ENCODE measurements at places on chromosomes 4 and X.

- no peak for DNase-seq
These were observed 47.6 kb downstream of the ANOS1 start for GRCh38 chrX:8684201-8684965.

- DNase-seq, result no peak
These were observed 169.0 kb upstream of the BCOR start for GRCh38 chrX:40266490-40267333.

DNA sequence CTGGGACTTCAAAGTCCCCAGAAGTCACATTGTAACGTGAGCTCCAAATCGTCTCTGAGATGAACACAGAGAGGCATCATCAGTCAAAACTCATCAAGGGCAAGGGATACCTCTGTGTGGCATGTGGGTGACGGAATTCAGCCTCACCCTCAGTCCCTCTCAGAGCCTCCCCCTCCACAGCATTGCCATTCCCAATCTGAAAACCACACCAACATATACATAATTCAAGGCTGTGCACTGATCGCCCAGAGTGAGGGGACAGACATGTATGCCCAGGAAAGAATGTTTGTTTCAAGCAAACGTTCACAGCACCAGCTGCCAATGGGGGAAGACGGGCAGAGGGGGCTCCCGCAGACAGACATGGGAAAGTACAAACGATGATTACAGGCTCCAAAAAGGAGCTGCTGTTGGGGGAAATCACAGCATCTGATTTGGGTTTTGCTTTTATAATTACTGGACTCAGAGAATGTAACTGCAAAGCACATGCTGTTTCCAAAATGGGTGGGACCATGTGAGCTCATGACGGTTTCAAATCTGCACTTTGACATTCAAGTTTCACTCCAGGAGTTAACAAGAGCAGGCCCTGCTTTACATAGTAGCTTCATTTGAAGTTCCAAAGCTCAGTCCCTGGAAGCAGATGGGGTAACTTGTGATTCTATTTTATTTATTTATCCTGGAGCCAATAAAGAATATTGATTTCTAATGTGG, 88.3 kb downstream of the CLCN4 start:
- no peak for DNase-seq

DNA sequence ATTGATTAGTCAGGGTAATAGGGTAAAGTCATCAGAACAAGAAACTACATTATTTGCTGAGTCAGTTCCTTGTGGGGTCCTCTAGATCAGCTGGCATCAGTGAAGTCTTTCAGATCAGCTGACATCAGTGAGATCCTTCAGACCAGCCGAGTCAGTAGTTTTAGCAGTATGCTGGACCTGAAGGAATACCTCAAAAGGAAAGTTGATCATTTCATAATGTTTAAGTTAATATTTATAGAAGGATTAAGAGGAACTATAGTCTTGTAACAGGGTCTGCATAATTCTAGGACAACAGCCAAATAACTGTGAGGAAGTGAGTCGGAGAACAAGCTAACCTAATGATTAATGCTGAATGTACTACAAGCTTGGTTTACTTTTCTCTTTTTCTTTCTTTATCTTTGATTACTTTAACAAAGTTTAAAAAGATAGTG, 958 bp upstream of the UGT2B7 start:
- DNase-seq, result no peak

DNA sequence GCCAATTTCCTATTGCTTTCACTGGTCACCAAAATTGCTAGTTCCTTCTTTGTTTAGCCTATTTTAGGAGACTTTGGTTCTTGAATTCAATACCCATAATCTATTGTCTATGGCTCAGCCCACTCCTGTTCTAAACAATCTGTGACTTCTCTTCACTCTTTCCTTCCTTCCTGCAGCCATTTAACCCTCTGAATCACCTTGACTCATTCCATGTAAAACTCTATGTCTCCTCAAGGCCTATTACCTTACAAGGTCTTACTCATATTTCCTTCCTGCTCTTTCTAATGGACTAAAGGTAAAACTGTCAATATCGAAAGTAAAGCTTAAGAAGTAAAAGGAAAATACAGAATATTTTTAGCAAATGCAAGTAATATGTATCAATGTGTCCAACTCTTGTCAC, 301.6 kb downstream of the ARHGAP24 start:
- no peak for DNase-seq

DNA sequence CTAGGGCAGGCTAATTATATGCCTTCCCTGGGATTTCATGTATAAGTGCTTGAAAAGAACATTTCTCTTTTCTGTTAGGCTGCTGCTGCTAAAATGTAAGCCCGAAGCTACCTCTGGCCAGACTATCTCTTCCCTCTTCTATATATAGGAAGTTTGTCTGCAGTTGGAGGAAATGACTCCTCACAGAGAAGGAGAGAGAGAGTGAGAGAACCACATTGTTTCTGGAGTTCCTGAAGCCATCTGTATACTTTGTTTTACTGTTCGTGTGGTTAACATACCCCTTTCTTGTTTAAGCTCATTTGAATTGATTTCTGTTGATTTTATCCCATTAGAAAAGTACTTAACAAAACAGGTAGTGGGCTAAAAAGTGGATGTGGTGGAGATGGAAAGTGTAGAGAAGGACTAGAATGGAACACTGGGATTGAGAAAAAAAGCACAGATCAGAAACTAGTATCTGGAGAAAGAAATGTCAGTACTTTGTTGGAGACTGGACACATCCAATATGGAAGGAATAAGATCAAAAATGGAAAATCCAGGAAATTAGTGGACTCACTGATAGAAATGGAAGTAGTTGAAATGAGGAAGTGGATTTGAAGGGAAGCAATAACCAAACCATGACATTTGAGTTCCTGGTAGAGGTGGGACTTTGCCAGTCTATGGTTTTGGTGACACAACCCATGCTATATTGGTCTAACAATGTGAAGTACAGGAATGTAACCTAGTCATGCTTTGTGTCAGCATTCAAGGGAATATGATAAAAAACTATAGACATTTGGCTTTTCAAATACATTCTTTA, 112.6 kb downstream of the TMA16 start:
- peak; percentile 19 for DNase-seq

GRCh38 chr4:8133897-8134563, 24.6 kb downstream of the ABLIM2 start:
- no peak for DNase-seq

- no peak for DNase-seq
These were observed 80.9 kb upstream of the PLAC1 start for GRCh38 chrX:134738986-134739740.

GRCh38 chrX:11579636-11580600, 85.8 kb downstream of the ARHGAP6 start:
- peak; percentile 2 for DNase-seq

- no peak for DNase-seq
These were observed 131.7 kb upstream of the PCDH18 start for GRCh38 chr4:137664046-137664387.

- no peak for DNase-seq
These were observed 222.2 kb upstream of the DKK2 start for GRCh38 chr4:107258359-107258758.

DNA sequence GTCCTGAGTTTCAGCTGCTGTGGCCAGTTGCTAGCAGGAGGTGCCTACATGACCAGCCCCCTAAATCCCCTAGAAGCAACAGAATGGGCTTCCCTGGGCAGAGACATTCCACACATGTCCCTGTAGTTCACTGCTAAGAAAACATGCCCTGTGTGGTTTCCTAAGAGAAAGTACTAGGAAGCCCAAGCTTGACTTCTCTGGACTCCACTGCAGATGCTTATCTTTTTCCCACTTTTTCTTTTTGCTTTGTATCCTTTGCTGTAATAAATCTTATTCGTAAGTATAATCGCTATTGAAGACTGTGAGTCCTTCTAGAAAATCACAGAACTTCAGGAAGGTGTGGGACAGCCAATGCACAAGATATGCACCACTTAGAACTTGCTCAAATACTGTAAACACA, 15.6 kb downstream of the RPGR start:
- no peak for DNase-seq

DNA sequence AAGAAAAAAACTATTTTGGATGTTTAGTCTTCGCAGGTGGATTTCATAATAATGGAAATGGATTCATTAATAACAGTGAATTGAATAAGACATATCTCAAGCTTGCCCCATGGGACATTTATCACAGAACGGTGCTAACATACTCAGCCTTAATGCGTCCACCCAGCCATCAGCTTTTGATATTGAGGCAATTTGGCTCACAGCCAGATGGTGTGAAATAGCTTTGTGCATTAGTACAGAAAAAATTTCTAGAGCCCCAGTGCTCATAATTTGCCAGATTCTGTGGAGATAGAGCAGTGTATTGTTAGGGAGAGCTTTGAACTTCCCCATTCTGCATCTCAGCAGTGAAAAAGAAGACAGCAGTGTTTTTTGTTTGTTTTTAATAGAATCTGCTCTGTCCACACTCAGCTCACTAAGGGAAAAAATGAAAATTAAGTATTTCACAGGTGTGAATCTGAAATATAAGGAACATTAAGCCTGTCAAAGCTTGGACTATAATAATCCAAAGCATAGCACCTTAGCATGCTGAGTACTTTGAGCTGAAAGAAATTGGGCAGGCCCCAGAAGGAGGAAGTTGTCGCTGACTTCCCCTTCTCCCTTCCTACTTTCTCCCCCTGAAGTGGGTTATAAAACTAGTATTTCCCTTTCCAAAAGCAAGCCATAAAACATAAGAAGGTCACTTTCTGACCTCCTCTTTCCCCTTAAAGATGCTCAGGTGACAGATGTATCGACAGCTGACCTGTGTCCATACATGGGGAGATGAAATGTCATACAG, 295.8 kb downstream of the MAGEB5 start:
- no peak for DNase-seq

- no peak for DNase-seq
These were observed 41.5 kb downstream of the ENOX2 start for GRCh38 chrX:130861462-130861861.

DNA sequence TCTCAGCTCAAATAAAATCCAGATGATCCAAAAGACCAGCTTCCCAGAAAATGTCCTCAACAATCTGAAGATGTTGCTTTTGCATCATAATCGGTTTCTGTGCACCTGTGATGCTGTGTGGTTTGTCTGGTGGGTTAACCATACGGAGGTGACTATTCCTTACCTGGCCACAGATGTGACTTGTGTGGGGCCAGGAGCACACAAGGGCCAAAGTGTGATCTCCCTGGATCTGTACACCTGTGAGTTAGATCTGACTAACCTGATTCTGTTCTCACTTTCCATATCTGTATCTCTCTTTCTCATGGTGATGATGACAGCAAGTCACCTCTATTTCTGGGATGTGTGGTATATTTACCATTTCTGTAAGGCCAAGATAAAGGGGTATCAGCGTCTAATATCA, 18.7 kb upstream of the TLR8 start:
- no peak for DNase-seq

DNA sequence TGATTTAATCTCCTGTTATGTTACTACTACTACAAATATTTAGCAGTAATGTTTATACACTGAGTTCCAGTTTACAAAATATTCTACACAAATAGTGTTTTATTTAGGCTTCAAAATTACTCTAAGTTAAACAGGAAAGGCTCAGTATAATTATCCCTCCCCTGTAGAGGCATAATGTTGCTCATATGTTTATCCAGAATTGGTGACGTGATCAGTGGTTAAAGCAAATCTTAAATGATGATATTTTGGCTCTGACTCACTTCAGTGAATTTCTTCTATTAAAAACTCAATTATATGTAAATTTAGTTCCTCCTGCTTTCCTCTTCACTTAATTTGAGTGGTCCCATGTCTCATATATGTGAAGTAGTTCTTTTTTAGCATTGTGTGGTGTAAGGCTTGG, 438.5 kb downstream of the ADGRL3 start:
- DNase-seq, result no peak

- peak; percentile 48 for DNase-seq
These were observed 9.4 kb downstream of the MGST2 start for GRCh38 chr4:139674875-139675550.

DNA sequence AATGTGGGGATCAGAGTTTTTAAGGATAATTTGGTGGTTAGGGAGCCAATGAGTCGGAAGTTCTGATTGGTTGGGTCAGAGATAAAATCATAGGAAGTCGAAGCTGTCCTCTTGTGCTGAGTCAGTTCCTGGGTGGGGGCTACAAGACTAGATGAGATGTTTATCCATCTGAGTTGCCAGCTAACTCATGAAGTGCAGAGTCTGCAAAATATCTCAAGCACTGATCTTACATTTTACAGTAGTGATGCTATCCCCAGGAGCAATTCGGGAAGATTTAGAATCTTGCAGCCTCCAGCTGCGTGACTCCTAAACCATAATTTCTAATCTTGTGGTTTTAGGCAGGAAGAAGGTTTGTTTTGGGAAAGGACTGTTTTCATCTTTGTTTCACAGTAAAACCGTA, 565.8 kb upstream of the SPANXN1 start:
- DNase-seq, result no peak

- no peak for DNase-seq
These were observed 22.9 kb upstream of the ALB start for GRCh38 chr4:73381214-73381613.

GRCh38 chr4:182937268-182938204, 20.4 kb upstream of the DCTD start:
- peak; percentile 14 for DNase-seq

DNA sequence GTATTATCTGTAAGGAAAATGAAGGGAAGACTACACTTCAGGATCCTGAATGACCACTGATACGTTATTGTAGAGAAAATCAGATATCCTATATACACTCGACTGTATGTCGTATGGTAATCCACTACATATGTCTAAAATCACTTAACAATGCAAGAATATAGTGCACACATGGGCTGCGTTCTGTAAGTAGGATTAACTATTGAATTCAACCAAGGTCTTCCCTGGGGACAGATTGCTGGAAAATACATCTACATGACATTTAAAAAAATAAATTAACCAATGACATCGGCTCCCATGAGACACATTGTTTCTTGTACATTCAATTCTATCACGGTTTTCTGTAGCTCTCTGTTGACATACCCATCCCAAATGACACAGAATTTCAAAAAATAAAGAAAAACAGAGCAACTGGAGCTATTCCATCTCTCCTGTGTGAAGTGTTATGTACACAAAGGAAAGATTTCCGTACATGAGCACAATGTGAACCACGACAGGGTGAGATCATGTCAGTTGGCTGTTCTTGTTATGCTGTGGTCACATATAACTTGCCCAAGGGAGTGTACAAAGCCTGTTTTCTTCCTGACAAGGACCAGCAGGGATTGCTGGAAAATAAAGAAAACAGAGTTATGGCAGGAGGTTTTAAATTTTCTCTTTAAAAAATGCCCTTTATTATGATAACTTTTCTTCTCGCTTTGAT, 6.1 kb downstream of the ENOX2 start:
- DNase-seq, result no peak

DNA sequence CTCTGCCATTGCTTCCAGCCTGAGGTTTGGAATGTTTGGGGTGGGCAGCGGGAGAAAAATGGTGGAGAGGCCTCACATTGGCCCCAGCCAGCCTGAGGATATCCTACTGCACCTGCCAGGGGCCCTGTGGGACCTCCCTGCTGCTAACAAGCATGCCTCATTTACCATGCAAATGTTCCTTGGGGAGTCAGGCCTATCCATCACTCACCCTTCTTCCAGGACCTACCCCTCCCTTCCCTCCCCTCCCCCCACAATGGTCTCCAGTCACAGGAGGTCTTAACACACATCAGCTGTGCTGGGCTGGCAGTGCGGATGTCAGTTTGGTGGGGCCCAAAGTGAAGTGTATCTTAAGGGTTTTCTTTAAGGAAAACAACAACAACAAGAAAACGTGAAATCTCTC, 139.2 kb downstream of the SHOX start:
- no peak for DNase-seq

GRCh38 chr4:146236216-146236615, 21.9 kb downstream of the REELD1 start:
- DNase-seq, result no peak
